ENCODE measurements at places on chromosomes 12 and 14.

- DNase-seq, result no peak
Observed at GRCh38 chr12:117686911-117687377, 281.8 kb downstream of the KSR2 start.

DNA sequence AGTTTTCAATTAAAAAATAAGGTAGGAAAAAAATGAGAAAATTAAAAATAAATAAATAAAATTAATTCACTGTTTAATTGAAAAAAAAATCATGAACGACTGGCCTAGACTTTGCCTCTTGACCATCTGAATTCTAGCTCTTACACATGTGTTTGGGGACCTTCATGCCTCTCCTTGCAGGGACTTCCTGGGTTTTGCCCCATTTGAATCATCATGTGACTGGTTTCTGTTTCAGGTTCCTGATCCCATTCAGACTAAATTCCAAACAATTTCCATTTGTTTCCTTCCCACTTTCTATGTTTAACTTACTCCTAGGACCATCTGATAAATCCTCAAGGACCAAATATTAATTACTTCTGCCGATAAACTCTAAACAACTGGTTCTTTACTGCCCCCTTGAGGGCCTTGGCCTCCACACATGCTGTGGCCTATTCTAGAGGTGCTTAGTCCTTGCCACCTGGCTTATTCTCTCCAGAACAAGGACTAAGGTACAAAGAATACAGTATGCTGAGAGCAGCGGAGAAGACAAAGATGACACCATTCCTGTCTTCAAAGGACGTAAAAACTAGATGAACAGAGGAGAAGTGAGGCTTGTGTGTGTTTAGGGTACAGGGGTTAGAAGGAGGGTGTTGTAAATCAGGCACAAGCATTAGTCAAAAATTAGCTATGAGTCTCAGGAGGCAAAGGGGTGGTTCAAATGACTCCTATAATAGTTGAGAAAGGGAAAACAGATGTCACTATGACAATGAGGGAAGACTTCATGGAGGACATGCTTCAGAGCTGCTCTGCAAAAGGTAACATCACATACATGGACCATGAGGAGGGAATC is 125.8 kb upstream of the AVPR1A start:
- DNase-seq, result no peak

DNA sequence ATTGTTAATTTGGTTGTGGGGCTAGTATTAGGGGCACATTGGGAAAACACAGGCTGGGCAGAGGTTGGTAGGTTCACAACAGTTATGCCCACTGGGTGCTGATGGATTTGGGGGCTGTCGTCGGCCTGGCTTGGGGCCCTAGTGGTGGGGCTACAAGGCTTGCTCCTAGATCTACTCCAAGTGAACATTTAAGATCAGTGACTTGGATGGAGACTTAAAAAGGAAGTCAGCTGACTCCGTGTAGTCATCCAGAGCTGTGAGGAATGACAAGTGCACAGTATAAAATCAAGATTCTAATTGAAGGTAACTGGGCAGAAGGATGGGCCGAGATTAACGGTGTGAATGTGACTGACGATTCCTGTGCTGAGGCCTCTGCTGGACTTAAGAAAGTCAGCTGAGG is 12.8 kb upstream of the NR4A1 start:
- DNase-seq, result no peak

GRCh38 chr12:85509857-85510256 is 229.8 kb downstream of the ALX1 start:
- DNase-seq, result no peak

- no peak for DNase-seq
Observed at GRCh38 chr12:38669081-38669480, 236.3 kb downstream of the CPNE8 start.

- no peak for DNase-seq
Observed at GRCh38 chr12:6551063-6551461, 4.8 kb downstream of the IFFO1 start.

DNA sequence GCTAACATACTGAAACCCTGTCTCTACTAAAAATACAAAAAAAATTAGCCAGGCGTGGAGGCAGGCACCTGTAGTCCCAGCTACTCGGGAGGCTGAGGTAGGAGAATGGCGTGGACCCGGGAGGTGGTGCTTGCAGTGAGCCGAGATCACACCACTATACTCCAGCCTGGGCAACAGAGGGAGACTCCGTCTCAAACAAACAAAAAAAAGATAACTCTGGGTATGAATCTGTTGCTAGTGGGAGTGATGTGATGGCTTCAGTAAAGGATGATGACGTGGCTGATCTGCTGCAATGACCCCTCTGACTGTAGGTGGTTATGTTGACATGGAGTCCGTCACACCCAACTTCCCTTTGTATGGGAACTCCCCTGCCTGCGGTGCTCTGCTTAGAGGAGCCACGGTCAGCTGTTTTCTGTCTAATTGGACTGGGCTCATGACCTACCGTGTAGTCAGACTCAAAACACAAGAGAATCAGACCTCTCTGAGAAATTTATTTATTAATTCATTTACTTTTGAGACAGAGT is 59.1 kb upstream of the MED13L start:
- no peak for DNase-seq
